ENCODE measurements at places on chromosomes 6 and 20.

GRCh38 chr6:28090917-28091586 lies 10.7 kb downstream of the ZNF165 start:
- no peak for DNase-seq

GRCh38 chr20:22808628-22809027 lies 224.3 kb upstream of the FOXA2 start:
- no peak for DNase-seq

DNA sequence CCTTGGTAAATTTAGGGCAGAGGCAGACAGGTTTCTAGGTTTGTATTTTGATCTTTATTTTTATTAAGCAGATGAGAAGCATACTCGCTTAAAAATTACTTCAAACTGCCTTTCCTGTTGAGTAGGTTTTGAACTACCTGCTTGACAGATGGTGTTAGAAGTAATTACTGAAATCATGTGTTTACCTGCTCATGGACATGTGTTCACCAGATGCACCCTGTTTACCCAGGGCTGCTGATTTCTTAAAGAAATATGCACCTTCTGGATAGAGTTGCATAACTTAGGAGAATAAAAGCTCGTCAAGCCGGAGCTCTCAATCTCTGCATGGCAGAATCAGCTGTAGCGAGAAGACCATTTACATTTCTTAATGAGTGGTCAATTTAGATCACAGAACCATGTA lies 165.1 kb downstream of the CDKAL1 start:
- DNase-seq = no peak

DNA sequence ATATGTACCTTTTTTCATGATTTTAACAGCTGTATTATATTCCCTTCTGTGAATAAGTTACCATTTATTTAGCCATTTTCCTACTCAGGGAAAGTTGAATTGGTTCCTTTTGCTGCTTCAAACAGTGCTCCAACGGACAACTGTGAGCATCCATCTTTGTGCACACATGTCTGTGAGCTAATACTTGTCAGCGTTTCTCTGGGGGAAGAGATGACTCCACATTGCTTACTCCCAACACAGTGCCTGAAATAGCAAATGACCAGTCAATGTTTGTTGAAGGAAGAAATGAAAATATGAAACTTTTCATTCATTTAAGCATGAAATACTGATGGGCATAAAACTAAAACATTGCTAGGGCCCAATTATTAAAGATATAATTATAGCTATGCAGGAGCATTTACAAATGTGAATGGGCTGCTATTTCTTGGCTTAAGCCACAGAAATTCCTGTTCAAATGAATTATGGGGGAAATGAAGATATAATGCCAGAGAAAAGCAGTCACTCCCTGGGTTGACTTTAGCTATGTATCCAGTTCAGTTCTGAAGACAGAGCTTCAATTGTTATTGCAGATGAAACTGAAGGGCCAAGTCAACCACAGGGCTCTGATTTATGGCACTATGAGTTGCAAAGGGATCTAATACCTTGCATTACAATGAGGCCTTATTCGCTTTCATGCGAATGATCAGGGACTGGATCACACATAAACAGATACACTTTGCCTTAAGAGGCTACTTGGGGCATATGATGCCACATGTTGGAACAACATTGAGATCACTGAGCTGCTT lies 47.4 kb upstream of the FOXC1 start:
- DNase-seq = no peak

- DNase-seq = no peak
These were observed 54.6 kb upstream of the POLR1H start for GRCh38 chr6:30006170-30007131.

- no peak for DNase-seq
These were observed 166.5 kb downstream of the TSHZ2 start for GRCh38 chr20:53138454-53139262.

GRCh38 chr20:19872001-19872400 lies 113.9 kb downstream of the RIN2 start:
- no peak for DNase-seq
